HCT116 (cell line): ENCODE measurements at places on chromosomes 2 and 18. TPM values are rescaled to one million over a fixed set of nuclear protein-coding genes. Genes with fewer than 3 reads are reported as not detected.

- H3K4me1 ChIP-seq = no peaks in the 10 kb centered on the region
- no peak overlapping the region for H3K4me3 ChIP-seq
- DNase-seq = no peak
- no peaks in the 10 kb centered on the region for H3K27me3 ChIP-seq
Measured at GRCh38 chr2:196105951-196106350, 37.3 kb upstream of the DNAH7 start.

Gene UCN
- 8.0 TPM for total RNA-seq

Gene DYNC1I2
- 39.4 TPM for total RNA-seq

GRCh38 chr2:147698166-147698565 lies 146.7 kb upstream of the ACVR2A start:
- H3K4me1 ChIP-seq = no peaks in the 10 kb centered on the region
- no peak overlapping the region for H3K4me3 ChIP-seq
- no peaks in the 10 kb centered on the region for H3K36me3 ChIP-seq
- H3K27ac ChIP-seq = no peak overlapping the region
- DNase-seq = no peak

GRCh38 chr2:109613922-109614714 lies at the start of the genes SEPTIN10 and SOWAHC:
TSS of gene SEPTIN10 (minus strand) at chr2:109613966. CDS start at chr2:109613827, 139 bp downstream.
TSS of gene SOWAHC (plus strand) at chr2:109614364. CDS start at chr2:109614490, 126 bp downstream.
- peak within 1 kb of the TSS; percentile 92 for H3K4me3 ChIP-seq
- no peaks in the 10 kb centered on the region for H3K36me3 ChIP-seq
- peak within 1 kb of the TSS; percentile 78 for H3K27ac ChIP-seq
- peak; percentile 97 for DNase-seq

GRCh38 chr18:52339891-52340371 lies at the start of gene DCC:
TSS of gene DCC (plus strand) at chr18:52340197. CDS start at chr18:52340788, 591 bp downstream.
- H3K27me3 ChIP-seq = no peaks in the 10 kb centered on the region
- H3K36me3 ChIP-seq = no peaks in the 10 kb centered on the region
- H3K4me3 ChIP-seq = no peak within 1 kb of the TSS
- DNase-seq = no peak
- H3K27ac ChIP-seq = no peak within 1 kb of the TSS

Gene HOXD8
- 6.0 TPM for total RNA-seq

- no peak overlapping the region for H3K27ac ChIP-seq
- H3K4me3 ChIP-seq = no peak overlapping the region
- H3K27me3 ChIP-seq = no peaks in the 10 kb centered on the region
- DNase-seq = no peak
- peaks cover 21% of the 10 kb centered on the region; the same call in 1 of the 2 replicates for H3K36me3 ChIP-seq
Measured at GRCh38 chr2:241653210-241653750, 15.8 kb downstream of the ATG4B start.

DNA sequence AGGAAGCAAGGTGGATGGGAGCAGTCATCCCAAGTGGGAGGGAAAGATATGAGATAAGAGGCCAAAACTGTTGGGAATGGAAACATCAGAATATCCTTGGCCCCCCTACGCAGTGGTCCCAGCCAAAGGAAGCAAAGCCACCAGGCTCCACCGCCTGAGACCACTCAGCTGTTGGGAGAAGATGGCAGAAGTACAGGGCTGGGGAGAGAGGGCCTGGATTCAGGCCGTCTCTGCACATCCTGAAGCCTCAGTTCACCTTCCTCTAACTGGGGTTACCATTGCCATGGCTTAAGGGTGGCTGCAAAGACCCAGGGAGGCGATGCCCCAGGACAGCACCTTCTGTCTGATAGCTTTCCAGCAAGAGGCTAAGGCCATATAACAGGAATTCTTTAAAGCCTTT lies 193.8 kb downstream of the MGAT5 start:
- no peak overlapping the region for H3K4me3 ChIP-seq
- H3K27me3 ChIP-seq = no peaks in the 10 kb centered on the region
- no peak overlapping the region for H3K27ac ChIP-seq
- H3K36me3 ChIP-seq = no peaks in the 10 kb centered on the region

DNA sequence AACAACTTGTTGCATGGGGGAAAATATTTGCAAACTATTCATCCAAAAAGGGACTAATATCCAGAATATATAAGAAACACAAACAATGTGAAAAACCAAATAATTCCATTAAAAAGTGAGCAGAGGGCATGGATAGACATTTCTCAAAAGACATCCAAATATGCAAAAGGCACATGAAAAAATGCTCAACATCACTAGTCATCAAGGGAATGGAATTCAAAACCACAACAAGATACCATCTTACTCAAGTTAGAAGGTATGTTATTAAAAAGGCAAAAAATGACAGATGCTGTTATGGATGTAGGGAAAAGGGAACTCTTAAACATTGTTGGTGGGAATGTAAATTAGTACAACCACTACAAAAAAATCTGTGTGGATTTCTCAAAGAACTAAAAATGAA lies 396.5 kb downstream of the CCDC85A start:
- no peaks in the 10 kb centered on the region for H3K36me3 ChIP-seq
- H3K27ac ChIP-seq = no peak overlapping the region
- no peak overlapping the region for H3K4me3 ChIP-seq

Gene IMPA2
- 32.5 TPM for total RNA-seq

Gene IL1A
- total RNA-seq = 0.10 TPM

- H3K27me3 ChIP-seq = peaks cover 14% of the 10 kb centered on the region; the same call in 1 of the 2 replicates
- no peak for DNase-seq
- peaks cover 9% of the 10 kb centered on the region; the same call in 1 of the 2 replicates for H3K4me1 ChIP-seq
- H3K36me3 ChIP-seq = no peaks in the 10 kb centered on the region
Measured at GRCh38 chr18:50751490-50751889, 68.3 kb downstream of the MRO start.

DNA sequence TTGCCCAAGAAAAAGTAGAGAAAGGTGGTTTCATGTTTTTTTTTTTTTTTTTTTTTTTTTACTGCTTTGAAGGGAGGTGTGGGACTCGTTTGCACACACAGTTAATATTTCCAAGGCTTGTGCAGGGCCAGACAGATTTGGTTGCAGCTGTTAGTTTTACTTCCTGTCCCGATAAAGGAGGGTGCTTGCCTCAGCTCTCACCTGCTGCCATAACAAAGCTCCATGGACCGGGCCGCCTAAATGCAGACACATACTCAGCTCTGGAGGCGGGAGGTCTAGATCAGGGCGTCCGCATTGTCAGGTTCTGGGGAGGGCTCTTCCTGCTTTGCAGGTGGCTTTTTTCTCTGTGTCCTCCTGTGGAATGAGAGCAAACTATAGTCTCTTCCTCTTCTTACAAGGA lies 69.9 kb downstream of the ODC1 start:
- no peaks in the 10 kb centered on the region for H3K27me3 ChIP-seq
- DNase-seq = no peak
- H3K27ac ChIP-seq = no peak overlapping the region
- H3K4me3 ChIP-seq = no peak overlapping the region
- H3K4me1 ChIP-seq = no peaks in the 10 kb centered on the region; the same call in 1 of the 2 replicates

Gene ABCG5
- not detected for total RNA-seq

DNA sequence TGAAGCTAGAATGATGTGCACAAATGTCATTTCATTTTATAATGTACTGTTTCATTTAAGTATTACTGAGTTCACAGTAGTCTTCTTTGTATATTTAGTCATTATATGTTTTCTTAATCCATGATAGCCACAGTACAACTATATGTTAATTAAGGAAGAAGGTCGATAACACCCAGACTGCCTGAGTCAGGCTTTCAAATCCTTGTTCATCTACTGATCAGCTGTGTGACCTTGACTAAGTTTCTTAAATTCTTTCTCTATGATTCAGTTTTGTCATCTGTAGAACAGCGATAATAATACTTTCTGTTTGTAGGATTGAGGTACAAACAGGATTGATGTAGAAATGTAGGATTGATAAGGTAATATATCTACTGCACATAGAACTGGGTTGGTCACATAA lies 5.4 kb downstream of the GCC2 start:
- H3K36me3 ChIP-seq = peaks cover 17% of the 10 kb centered on the region
- DNase-seq = no peak
- H3K27ac ChIP-seq = no peak overlapping the region
- H3K4me1 ChIP-seq = peaks cover 7% of the 10 kb centered on the region
- H3K27me3 ChIP-seq = no peaks in the 10 kb centered on the region

DNA sequence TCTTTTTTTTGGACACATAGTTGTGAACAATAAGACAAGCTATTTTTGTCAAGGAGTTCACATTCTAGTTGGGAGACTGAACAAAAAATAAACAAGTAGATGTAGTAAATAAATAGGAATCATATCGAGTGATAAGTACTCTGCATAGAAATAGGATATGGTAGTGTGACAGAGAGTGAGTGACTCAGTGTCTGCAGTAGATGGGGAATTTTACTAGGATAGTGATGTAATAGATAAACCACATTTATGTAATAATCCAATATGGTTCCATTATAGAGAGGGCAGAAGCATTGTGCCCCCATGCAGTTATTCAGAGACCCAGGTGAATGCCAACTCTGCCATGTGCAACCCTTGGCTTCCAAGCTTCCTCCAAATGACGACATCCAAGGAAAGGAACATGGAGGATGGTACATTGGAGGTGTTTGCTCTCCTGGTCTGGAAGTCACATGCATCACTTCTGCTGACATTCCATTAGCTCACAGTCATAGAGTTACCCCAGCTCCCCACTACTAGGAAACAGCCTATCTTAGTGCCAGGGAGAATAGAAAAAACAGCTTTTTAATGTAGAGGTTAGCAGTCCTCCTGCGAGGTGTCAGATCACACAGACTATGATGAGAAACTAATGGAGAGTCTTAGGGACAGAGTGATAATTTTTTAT lies 595.4 kb downstream of the NYAP2 start:
- H3K27me3 ChIP-seq = no peaks in the 10 kb centered on the region
- H3K36me3 ChIP-seq = no peaks in the 10 kb centered on the region

GRCh38 chr2:60321816-60322215 lies 231.6 kb downstream of the BCL11A start:
- peaks cover 39% of the 10 kb centered on the region for H3K27me3 ChIP-seq
- no peak overlapping the region for H3K4me3 ChIP-seq
- no peak overlapping the region for H3K27ac ChIP-seq
- no peaks in the 10 kb centered on the region for H3K4me1 ChIP-seq

Gene NR4A2
- 17.9 TPM for total RNA-seq
